H4 (cell line): ENCODE measurements at places on chromosomes 3 and 15. TPM values are rescaled to one million over a fixed set of nuclear protein-coding genes. Genes with fewer than 3 reads are reported as not detected.

DNA sequence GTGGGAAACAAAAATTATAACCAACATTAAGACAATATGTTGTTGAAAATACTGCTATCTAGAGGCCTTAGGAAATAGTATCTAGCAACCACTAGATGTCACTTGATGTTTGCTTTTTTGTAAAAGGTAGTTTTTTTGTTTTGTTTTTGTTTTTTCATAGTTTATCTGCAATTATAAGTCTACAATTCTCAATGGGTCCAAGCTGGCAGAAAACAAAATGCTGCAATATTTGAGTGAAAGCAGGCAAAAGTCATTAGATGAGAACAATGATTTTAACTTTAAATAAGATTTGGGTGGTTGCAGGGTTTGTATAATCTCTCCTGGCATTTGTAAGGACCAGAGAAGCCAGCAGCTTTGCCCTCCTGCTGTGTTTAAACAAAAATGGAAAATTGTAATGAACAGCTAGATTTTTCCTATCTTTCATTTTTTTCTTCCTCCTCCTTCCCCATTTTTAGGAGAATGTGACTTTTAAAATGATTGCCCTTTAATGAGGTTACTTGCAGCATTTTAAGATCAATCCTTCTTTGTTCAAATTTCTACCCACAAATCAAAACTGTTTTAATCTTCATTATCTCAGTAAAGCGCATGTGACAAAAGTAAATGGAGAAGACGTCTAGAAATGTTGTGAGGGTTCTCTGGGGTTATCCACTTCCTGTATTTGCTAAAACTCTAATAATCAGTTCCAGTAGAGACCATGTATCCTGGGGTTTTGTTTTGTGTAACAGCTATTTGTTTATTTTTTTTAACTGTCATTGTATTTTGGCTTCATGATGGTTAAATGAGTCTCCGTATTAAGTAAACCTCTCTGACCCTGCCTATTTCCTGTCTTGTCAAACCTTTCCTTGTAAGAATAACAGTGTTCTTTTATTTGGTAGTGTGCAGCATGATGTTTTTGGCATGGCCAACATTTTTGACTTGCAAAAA, 27.3 kb downstream of the DUT start:
- peak; percentile 63 for DNase-seq

- no peak for DNase-seq
Observed at GRCh38 chr3:188518835-188519452, 365.0 kb downstream of the LPP start.

GRCh38 chr3:179957264-179957845, 79.4 kb downstream of the PEX5L start:
- no peak for DNase-seq

- DNase-seq: no peak
Observed at GRCh38 chr3:113271594-113272384, 60.4 kb downstream of the BOC start.

The CACNA2D2 gene
- total RNA-seq: 0.04 TPM in 1 of 2 replicates, not detected in the other

GRCh38 chr3:117135207-117135606, 425.6 kb downstream of the TUSC7 start:
- no peak for DNase-seq

The NR2F2 gene
- 3.1 and 4.0 TPM in 2 replicates for total RNA-seq

- DNase-seq: peak; percentile 50
Observed at GRCh38 chr15:29822100-29822683, at the start of gene TJP1. Gene TJP1 (minus strand): TSS chr15:29822468. CDS start chr15:29822028, 440 bp downstream.

GRCh38 chr3:15309662-15310335, 22.6 kb downstream of the SH3BP5 start:
- DNase-seq: no peak

DNA sequence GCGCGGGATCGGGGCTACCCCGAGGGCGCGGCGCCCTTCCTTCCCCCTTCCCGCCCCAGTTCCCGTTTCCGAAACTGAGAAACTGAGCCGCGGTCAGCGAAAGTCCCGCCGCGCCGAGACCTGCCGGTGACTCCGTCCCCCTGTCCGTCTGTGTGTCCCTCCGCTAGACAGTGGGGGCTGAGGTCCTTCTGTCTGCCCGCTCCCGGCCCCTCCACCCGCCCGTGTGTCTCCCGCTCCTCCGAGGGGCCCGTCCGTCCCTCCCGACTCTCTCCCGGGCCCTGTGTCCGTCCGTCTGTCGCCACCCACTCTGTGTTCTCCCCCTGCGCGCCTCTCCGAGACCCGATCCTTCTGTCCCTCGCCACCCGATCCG, 426 bp downstream of the PRKCD start:
- DNase-seq: no peak

DNA sequence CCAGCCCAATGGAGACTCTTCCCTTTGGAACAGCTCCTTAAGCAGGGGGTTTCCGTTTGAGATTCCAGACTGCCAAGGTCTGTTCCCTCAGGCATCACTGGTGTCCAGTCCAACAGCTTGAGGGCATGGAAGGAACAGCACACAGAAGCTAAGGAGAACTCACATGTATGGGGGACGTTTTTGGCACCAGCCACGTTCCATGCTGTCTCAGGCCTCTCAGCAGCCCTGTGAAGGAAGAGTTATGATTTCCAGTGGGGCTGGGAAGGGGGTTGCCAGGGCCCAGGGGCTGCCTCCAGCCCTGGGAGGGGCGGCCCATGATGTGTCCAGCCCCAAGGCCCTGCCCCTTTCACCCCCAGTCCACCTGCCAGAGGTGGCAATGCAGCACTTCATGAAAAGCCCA, 7.5 kb upstream of the RHO start:
- no peak for DNase-seq

The C2CD4A gene
- total RNA-seq: not detected in 2 replicates

- no peak for DNase-seq
Observed at GRCh38 chr15:57943171-57943570, 122.3 kb downstream of the ALDH1A2 start.

- no peak for DNase-seq
Observed at GRCh38 chr3:157815739-157816138, 290.5 kb downstream of the SHOX2 start.

DNA sequence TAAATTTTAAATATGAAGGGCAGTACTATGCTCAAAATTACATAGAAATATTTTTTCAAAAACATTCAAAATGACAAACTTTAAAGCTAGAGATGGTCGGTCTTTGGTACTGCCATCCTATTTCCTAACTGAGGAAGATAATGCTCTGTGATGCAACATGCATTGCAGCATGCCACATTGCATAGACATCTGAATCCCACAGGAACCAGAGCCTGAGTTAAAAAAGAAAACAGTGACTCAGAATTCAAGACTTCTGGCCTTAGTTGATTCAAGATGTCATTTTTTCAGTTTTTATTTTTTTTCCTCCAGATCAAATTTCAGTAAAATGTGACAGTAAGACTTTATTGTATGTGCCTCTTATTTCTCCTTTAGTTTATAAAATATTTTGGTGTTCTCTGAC, 33.1 kb downstream of the TP63 start:
- peak; percentile 79 for DNase-seq

GRCh38 chr3:84963137-84963536, 4.3 kb downstream of the CADM2 start:
- no peak for DNase-seq

The CPOX gene
- total RNA-seq: 31.6 and 39.9 TPM in 2 replicates

DNA sequence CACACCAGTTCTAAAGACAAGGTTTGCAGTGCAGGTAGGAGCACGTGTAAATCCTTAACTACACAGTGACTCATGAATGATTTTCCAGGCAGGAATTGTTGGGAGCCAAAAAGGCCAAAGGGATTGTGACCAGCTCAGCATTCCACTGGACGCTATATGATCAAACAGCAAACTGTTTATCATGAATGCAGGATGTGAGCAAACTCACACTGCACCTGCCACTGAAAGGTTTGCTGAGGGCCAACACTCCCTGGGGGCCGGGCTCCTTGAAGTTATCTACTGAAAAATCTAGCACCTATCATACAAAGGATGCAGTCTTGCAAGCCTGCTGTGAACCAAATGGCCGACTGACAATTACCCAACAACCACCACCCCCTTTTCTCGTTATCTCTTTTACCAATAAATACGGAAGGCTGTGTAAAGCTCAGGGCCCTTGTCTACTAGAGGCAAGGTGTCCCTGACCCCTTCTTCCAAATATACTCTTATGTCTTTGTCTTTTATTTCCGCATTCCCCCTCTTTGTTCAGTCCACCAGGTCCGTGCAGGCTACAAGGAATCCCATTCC, 11.5 kb upstream of the DNASE1L3 start:
- no peak for DNase-seq
